T-helper 2 cell treated with Interferon-gamma antibody and Interleukin-4, amounts not matched to agents 5 μg/mL and 100 μg/mL, for 36 hours (primary cell): ENCODE measurements at places on chromosomes 7 and 10.

DNA sequence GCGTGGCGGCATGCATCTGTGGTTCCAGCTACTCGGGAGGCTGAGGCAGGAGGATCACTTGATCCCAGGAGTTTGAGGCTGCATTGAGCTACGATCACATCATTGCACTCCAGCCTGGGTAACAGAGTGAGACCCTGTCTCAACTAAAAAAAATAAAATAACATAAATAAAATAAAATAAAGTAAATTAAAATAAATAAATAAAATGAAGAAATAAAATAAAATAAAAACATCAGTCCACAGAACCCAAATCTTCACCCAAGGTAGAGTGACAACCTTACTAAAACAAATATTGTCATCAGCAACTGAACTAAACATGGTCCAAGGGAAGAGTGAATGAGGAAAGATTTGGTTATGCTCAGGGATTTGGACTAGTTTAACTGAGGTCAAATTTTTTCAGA is 24.8 kb upstream of the OCM2 start:
- H3K27ac ChIP-seq: no peak overlapping the region
- H3K36me3 ChIP-seq: no peaks in the 10 kb centered on the region
- DNase-seq: no peak
- H3K27me3 ChIP-seq: no peaks in the 10 kb centered on the region
- H3K4me1 ChIP-seq: no peaks in the 10 kb centered on the region

- no peaks in the 10 kb centered on the region for H3K36me3 ChIP-seq
- DNase-seq: no peak
- no peak overlapping the region for H3K27ac ChIP-seq
- no peaks in the 10 kb centered on the region for H3K27me3 ChIP-seq
- H3K4me3 ChIP-seq: no peak overlapping the region
Measured at GRCh38 chr7:134785842-134786241, 6.4 kb downstream of the CALD1 start.

DNA sequence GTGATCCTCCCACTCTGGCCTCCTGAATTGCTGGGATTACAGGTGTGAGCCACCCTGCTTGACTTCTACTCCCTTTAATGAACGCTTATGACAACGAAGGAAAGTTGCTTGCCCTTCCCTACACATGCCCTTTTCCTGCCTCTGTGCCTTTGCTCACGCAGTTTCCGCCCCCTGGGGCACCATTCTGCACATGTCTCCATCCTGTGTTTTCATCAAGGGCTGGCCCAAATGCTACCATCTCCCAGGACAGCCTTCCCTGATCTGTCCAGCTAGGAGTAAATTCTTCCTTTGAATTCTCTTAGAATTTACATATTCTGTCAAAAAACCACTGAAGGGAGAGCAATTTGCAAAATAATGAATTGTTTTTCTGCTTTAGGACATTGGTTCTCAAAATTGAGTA is 50.0 kb upstream of the KMT2C start:
- DNase-seq: no peak
- H3K4me1 ChIP-seq: no peaks in the 10 kb centered on the region
- H3K36me3 ChIP-seq: no peaks in the 10 kb centered on the region
- H3K27ac ChIP-seq: no peak overlapping the region
- no peak overlapping the region for H3K4me3 ChIP-seq
- no peaks in the 10 kb centered on the region for H3K27me3 ChIP-seq

DNA sequence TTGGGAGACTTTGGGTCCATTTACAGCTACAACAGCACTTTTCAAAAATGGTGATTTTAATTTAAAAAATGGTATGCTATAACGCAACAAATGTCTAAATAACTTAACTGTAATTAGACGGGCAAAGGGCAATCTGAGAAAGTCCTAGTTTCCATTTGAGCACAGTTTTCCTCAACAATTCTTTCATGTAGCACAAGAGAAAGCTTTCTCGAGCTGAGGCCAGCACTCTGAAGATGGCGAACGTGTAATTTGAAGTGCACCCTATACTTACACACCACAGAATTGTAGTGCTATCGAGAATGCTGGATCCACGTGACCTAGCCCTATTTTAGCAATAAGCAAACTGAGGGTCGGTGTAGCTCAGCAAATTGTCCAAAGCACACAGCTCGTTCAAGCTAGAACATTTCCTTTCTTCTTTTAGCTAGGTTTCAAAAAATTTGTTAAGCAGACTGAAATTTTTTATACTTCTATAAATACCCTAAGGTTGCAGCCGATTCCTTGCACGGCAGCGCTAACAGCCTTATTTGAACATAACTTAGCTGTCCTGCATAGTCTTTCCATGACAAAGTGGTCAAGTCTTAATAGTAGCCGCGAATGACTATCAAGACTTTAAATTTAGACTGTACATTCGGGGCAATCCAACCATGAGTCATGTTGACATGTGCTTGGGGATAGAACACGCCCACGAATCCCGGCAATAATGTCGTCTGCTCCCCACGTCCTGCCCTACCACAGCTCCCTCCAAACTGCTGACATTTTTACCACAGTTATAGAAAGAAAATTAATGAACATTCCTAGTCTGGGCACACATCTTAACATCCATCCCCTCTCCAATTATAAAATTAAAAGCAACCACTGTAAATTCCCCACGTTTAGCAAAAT is 10.0 kb downstream of the KLF6 start:
- peaks cover 58% of the 10 kb centered on the region for H3K36me3 ChIP-seq
- DNase-seq: no peak
- peak overlapping the region; percentile 3 for H3K4me3 ChIP-seq
